ENCODE measurements at places on chromosomes 2 and 18.

DNA sequence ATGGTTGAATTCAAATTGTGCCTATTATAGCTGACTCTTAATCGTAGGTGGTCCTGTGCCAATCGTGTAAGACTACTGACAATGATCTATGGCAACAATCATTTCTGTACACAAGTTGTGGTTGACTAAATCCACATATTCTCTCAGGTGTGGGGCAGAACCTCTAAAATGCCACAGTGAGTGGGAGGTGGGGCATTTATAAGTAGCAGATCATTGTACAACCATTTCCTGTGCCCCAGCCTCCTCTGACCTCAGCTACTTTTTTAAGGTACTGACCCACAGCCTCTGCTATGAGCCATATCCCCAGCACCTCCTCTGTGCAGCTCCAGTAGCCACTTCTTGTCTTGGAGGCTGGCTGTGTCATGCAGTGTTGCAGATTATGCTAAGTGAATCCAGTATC is 48.6 kb upstream of the RAPH1 start:
- DNase-seq: no peak

- DNase-seq: no peak
These were observed 167.3 kb downstream of the MREG start for GRCh38 chr2:215845839-215846586.

DNA sequence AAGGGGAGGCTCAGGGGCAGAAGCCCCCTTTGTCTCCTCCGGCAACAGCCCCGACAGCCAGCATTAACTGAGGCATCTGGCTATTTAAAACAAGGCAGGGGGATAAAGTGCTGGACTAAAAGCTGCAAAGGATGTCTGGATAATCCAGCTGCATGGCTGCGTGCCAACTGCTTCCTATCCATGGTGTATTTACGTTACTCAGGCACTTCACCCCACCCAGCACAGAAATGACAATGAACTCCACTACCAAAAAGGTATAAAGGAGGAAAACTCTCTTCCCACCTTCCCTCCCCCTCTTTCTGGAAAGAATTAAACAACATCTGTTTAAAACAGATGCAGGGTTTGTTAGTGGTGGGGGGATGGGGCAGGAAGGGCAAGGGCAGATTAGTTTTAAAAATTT is 82.5 kb downstream of the SPRED2 start:
- DNase-seq: no peak

DNA sequence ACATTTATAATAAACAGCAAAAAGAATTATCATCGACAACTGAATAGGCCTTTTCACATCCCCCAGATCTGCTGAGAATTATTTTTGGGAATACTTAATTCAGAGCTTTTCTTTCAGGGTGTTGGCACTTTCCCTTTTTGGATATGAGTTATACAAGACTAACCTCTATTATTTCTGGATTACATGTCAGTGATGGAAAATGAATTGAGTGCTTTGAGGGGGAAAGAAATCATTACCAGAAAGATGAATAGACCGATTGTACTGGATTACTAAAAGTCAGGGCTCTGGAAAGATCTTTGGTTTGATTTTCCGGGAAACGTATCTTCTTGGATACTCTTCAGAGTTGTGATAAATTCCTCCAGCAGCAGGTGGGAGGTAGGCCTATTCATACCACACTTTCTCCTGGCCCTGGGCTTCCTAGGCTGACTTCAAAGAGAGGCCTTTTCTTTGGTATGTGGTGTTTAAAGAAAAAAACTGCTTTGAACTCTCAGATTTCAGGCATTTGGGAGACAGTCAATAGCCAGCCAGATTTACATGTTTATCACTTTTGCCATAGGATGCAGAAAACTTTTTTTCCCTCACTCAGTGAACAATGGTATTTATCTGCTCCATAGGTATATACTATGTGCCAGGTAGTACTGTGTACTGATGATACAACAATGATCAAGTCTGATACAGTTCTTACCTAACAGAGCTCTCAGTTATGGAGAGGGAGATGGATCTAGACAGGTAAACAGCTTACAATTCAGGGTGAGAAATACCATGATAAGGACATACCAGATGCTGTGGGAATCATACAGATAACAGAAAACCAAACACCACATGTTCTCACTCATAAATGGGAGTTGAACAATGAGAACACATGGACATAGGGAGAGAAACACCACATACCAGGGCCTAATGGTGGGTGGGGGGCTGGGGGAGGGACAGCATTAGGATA is 63.3 kb upstream of the ACTR3 start:
- no peak for DNase-seq

DNA sequence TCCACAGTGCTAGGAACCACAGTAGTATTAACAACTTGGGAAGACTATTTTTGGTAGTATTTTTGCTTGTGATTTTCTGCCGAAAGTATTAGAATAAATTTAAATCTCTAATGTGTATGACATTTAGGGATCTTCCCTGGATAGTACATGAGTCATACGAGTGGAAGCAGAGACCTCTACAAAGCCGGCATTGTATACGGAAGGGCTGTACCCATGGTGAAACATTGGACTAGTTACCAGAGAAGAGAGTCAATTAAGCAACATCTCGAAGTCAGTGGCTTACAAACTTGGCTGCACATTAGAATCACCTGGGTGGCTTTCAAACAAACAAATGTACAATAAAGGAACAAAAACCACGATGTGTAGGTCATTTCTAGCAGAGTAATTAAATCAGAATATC is 1131.7 kb upstream of the LRRTM1 start:
- DNase-seq: no peak

DNA sequence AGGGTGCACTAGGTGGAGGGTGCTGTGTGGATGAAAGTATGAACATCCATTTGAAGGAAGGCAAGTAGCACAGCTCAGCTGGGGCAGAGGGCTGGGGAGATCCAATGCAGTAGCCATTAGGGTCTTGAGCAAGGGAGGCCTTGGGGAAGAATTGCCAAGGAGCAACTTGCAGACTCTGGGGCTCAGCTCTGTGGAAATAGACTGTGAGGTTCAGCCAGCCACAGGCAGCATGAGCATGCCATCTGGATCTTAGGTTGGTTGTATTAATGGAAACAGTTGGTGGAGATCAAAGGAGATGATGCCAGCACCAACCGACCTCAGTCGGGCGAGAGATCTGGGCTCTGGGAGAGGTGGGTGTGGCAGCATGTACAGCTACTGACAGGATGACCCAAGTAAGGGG is 5.6 kb downstream of the ZAP70 start:
- no peak for DNase-seq

DNA sequence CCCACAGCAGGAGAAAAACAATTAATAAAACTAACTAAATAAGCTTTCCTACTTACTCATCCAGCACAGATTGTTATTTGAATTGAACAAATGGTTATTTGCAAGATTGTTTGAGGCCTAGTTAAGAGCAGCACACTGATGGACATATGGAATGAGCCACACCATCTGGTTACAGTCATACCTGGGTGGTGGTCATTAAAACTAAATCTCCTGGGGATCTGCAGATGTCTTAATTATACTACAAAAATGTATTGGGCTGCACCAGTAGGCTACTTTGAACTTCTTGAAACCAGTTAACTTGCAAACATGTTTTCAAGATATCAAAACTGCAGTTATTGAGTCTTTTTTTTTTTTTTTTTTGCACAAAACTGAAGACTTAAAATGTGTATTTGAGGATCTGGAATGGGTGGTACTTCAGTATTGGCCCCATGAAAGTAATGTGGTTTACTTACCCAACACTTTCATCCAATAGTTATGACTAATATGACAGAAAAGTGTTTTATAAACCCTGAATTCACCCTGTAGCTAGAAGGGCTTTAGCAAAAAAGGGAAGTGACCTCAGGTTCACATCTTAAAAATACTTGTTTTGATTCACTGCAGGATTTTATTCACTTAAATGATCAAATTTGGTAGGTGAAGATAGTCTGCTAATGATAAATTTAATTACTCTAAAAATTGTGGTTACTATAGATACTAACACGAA is 10.8 kb downstream of the AGFG1 start:
- DNase-seq: no peak

DNA sequence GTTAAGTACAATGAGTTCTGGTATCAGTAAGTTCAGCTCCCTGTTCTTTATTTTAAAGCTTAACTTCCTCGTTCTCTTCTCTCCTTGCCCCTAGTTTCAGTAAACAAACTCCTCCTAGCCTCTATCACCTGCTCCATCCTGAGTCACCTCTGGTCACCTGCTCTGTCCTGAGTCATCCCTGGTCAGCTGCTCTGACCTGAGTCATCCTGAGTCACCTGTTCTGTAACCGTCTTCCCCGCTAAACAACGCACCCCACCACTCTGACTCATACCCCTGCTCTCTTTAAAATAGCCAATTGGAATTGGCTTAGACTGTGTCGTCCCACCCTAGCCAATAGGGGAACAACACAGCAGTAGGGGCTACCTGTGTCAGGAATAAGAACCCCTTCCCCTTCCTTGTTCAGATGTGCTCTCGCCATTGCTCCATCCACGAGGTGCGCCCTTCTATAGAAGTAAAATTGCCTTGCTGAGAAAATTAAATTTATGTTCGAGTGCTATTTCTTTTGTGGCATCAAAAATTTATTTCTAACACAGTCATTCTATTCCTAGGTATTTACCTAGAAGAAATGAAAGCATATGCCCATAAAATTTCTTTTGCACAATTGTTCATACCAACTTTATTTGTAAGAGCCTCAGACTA is 24.9 kb upstream of the RMND5A start:
- no peak for DNase-seq

- no peak for DNase-seq
These were observed 38.4 kb downstream of the LYPD6B start for GRCh38 chr2:149076863-149077412.

GRCh38 chr18:1499265-1499664 is 594.6 kb downstream of the ADCYAP1 start:
- DNase-seq: no peak

DNA sequence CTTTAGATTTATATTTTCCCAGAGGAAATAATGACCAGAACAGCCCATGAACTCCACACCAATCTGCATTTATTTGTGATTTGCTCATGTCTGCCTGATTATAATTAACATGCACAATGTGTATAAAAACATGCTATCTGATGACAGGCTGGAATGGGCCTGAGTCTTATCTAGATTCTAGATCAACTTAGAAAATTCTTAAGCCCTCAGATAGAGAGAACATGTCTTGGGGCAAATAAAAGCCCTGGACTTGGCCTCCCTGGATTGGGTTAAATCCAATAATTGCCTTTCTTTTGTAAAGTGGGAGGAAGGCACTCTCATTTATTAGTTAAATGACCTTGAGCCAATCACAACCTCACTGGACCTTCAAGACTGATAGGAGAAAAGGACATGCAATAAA is 61.8 kb downstream of the EVA1A start:
- no peak for DNase-seq

- no peak for DNase-seq
These were observed 461.1 kb downstream of the LPIN1 start for GRCh38 chr2:12207491-12207890.

GRCh38 chr2:143604566-143604959 is 475.3 kb downstream of the ARHGAP15 start:
- DNase-seq: no peak

DNA sequence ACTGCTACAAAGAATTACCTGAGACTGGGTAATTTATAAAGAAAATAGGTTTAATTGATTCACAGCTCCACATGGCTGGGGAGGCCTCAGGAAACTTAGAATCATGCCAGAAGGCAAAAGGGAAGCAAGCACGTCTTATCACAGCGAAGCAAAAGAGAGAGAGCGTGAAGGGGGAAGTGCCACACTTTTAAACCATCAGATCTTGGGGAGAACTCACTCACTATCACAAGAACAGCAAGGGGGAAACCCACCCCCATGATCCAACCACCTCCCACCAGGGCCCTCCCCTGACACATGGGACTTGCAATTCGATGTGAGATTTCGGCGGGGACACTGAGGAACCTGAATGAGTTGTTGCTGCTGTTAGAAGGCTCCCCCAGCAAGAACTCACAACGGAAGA is 220.2 kb upstream of the PIEZO2 start:
- no peak for DNase-seq
